ENCODE measurements at places on chromosomes 2 and 18.

DNA sequence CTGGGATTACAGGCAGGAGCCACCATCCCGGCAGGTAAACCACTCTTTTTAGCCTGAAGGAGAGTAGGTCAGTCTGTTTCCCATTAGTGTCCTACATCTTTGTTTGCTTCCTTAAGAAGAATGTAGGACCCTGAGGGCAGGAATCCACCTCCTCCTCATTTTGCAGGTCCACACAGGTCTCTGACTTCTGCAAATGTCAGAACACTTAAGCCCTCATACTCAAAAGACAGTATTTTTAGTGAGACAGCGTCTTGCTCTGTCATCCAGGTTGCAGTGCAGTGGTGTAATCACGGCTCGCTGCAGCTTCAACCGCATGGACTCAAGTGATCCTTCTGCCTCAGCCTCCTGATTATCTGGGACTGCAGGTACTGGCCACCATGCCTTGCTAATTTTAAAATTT lies 9.3 kb downstream of the PSTPIP2 start:
- DNase-seq: no peak

DNA sequence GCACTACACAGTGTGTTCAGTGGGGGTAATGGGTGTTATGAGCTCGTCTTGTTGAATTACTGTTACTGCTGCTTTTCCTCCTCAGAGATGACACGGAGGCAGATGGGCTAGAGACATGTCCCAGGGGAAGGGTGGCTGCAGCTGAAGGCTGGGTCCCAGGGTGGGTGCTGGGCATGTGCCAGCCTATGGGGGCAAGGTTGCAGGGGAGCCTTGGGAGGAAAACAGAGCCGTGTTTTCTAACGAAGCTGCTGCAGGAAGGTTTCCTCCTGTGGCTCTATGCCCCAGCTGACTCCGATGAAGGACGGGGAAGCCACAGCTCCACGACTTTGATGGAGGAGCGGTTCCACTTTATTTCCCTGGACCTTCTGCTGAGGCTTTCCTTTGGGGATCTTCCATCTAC lies 42.4 kb downstream of the ASB18 start:
- DNase-seq: no peak

- DNase-seq: no peak
Measured at GRCh38 chr2:213740453-213740852, 456.2 kb downstream of the SPAG16 start.

GRCh38 chr18:62937065-62937464 lies 221.7 kb downstream of the PHLPP1 start:
- DNase-seq: no peak

DNA sequence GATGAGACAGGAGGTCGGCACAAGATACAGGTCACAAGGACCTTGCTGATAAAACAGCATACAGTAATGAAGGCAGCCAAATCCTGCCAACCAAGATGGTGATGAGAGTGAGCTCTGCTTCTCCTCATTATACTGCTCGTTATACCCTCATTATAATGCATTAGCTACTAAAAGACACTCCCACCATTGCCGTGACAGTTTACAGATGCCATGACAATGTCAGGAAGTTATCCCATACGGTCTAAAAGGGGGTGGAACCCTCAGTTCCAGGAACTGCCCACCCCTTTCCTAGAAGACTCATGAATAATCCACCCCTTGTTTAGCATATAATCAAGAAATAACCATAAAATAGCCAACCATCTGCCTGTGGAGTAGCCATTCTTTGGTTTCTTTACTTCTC lies 224.2 kb downstream of the RBM43 start:
- no peak for DNase-seq

DNA sequence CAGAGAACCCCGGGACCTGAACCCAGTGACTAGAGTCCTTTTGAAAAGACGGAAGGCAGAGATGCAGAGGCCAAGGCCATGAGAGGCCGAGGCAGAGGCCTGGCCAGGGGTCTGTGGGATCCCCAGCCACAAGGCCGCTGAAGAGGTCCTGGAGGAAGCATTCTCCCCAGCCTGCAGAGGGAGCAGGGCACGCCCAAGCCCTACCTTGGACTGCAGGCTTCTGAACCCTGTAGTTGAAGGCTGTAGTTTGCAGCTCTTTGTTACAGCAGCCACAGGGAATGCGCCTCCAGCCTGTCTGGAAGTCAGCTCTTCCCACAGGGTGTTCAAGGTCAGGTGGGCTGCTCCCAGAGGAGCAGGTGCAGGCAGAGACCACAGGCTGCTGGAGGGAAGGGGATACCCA lies 22.1 kb upstream of the PXDN start:
- DNase-seq: no peak

DNA sequence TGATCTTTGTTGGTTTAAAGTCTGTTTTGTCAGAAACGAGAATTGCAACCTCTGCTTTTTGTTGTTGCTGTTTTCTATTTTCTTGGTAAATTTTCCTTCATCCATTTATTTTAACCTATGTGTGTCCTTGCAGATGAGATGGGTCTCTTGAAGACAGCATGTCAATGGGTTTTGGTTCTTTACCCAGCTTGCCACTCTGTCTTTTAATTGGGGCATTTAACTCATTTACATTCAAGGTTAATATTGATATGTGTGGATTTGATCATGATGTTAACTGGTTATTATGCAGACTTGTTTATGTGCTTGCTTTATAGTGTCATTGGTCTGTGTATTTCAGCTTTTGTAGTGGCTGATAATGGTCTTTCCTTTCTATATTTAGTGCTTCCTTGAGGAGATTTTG lies 327.9 kb upstream of the SYT4 start:
- no peak for DNase-seq

GRCh38 chr18:70041459-70042050 lies 93.9 kb upstream of the CD226 start:
- DNase-seq: no peak

GRCh38 chr2:23390152-23390551 lies 5.2 kb downstream of the KLHL29 start:
- DNase-seq: no peak

Measured in brain pericyte (primary cell).